ENCODE measurements at places on chromosomes 5 and 9. TPM values are rescaled to one million over a fixed set of nuclear protein-coding genes. Genes with fewer than 3 reads are reported as not detected.

- no peak for DNase-seq
These were observed 40.0 kb downstream of the KLHL3 start for GRCh38 chr5:137695651-137696428.

GRCh38 chr9:15357050-15357653 is 50.1 kb upstream of the TTC39B start:
- DNase-seq, result no peak

DNA sequence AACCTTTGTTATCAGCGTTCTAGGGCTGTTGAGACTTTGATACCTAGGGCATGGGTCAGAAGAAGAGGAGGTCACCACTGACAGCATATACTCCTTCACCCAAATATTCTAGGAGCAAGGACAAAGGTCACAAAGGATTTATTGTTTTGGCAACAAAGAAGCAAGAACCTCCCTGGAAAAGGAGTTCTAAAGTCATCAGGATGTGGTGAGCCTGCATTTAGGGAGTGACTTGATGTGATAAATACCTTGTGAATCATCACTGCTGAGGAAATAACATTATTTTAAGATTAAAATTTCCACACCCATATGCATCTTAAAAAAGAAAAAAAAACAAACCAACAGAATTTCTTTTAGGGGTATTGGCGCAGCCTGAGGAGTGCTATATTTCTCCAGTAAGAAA is 13.9 kb downstream of the IFNA1 start:
- no peak for DNase-seq

- no peak for DNase-seq
These were observed 10.7 kb downstream of the WNK2 start for GRCh38 chr9:93194641-93195040.

GRCh38 chr5:102099766-102100331 is 196.2 kb downstream of the SLCO4C1 start:
- no peak for DNase-seq

The PCDHGA1 gene
- total RNA-seq, result 1.2 TPM

GRCh38 chr9:97039514-97039860 is 545 bp upstream of the CTSV start:
- no peak for DNase-seq

The STPG3 gene
- not detected for total RNA-seq

DNA sequence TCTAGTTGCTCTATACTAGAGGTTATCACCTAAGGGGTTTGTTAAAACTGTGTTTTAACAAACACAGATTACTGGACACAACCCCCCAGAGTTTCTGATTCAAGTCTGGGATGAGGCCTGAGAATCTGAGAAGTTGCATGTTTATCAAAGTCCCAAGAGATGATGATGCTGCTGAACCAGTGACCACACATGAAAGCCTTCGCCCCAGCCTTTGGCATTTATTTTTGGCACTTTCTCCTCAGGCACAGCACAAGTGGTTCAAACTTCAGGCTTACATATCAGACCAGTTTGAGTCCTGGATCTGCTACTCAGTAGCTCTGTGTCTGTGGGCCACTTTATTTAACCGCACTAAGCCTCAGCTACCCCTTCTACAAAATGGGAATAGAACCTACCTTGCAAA is 407.2 kb upstream of the PIK3R1 start:
- DNase-seq, result no peak

GRCh38 chr5:131795879-131796792 is 681 bp downstream of the FNIP1 start:
- peak; percentile 15 for DNase-seq

The ARHGEF37 gene
- 5.6 TPM for total RNA-seq

GRCh38 chr9:82679472-82679871 is 383.5 kb downstream of the RASEF start:
- no peak for DNase-seq

The ST6GALNAC4 gene
- 6.8 TPM for total RNA-seq

DNA sequence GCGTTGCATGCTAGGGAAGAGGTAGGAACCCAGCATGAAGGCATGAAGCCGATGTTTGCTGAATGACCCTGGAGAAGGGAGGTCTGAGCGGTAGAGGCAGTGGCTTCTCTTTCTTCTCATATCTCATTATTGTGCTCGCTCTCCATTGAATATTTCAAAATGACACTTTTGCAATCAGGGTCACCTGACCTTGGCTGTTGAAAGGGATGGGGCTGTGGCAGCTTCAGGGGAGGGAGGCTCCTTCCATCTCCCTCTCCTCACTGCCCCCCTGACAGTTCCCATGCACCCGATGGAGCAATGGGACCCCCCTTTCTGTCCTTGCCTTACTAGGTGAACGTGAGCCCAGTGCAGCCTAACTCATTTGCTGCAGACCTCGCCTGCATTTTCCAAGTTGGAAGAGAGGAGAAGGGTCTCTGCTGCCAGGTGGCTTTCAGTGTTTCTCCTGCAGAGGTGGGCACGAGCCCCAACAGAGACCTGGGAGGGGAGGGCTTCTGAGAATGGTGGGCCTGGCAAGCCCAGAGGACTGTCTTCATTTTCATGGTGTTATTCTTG is 17.9 kb downstream of the STC2 start:
- no peak for DNase-seq

DNA sequence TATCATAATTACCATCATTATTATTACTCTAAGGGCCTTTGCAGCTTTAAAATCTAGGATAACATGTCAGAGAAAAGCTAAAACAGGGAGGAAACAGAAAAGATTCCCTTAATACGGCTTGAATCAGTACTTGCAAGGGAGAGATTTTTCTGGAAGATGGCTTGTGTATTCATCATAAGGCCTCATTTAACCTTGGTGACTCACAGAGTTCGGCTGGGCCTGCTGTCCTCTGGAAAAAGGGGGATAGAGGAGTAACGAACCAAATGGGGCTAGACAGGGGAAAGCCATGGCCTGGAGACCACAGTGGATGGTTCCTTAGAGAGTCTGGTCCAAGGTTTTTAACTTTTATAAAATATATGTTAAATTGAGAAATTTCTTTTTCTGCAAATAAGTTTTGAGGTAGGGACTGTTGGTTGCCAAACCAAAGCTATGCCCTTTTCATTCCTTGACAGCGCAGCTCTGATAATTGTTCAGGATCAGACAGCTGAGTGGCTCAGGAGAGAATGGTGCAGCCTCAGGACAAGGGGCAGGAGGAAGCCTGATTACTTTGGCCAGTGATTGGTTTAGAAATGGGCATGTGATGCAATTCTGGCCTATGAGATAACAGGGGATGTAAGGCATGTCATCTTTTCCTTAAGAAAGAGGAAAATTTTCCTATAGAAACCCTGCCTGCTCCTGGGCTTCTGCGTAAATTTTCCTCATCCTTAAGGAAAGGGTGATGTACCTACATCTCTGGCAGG is 25.6 kb upstream of the GSN start:
- DNase-seq, result no peak

GRCh38 chr9:9790216-9790872 is 822.5 kb downstream of the PTPRD start:
- no peak for DNase-seq

- DNase-seq, result no peak
These were observed 333.3 kb downstream of the ARRDC3 start for GRCh38 chr5:91049800-91050199.

The RLN1 gene
- 0.42 TPM for total RNA-seq

The EGFL7 gene
- total RNA-seq, result 43.6 TPM

The CNTLN gene
- total RNA-seq, result 49.3 TPM

DNA sequence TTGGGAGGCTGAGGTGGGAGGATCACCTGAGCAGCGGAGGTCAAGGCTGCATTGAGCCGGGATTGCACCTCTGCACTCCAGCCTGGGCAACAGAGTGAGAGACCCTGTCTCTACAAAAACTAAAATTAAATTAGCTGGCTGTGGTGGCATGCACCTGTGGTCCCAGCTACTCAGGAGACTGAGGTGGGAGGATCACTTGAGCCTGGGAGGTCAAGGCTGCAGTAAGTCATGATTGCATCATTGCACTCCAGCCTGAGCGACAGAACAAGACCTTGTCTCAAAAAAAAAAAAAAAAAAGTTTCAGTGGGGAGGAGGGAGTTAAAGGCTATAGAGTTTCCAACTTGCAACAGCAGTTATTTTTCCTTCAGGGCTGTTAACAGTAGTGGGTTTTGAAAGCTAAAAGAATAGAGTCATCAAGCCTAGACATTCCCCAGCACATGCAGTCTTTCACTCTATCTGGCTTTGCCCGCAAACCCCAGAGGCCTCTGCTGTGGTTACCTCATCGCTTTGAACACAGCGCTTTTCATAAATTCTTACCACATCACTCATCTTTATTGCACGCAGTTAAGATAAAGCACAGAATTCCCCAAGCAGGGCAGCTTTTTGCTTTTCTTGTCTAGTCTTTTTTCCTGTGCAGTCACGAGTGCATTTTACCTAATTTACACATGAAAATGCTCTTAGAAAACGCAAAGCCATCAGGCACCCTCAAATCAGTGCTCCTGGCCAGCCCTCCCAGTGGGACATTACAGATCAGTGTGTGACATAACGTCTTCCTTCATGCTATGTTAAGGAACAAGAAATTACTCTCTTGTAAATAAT is 8.7 kb upstream of the SLC2A8 start:
- peak; percentile 80 for DNase-seq

The CCL27 gene
- not detected for total RNA-seq

All from urinary bladder (tissue), 4 donors.